Lung (tissue), 17 donors: ENCODE measurements at places on chromosomes 3 and 15. TPM values are rescaled to one million over a fixed set of nuclear protein-coding genes. Genes with fewer than 3 reads are reported as not detected.

The PLCD1 gene
- total RNA-seq = 55.3 TPM

DNA sequence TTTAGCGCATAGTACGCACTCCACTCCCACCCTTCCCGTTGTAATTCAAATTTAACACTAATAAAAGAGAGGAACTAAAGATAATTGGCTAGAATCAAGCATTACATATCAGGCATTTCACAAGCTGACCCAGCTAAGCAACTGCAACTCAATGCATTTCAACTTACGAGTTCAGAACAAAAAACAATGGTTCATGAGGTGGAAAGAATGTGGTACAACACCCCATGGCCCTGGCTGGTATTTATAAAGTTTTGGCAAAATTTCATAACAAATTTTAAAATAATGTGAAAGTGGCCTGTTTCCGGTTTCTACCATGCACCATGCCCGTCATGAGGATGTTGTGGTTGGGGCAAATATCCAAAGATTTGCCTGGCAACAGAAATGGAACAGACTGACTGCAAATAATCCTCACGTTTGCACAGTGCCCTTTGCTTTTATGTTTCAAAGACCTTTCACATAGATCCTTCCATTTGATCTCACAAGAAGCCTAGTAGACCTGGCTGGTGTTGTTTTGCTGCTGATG lies 455.3 kb upstream of the NR2F2 start:
- H3K4me1 ChIP-seq = no peaks in the 10 kb centered on the region
- DNase-seq = peak; percentile 35
- no peak overlapping the region for H3K4me3 ChIP-seq
- H3K36me3 ChIP-seq = no peaks in the 10 kb centered on the region

DNA sequence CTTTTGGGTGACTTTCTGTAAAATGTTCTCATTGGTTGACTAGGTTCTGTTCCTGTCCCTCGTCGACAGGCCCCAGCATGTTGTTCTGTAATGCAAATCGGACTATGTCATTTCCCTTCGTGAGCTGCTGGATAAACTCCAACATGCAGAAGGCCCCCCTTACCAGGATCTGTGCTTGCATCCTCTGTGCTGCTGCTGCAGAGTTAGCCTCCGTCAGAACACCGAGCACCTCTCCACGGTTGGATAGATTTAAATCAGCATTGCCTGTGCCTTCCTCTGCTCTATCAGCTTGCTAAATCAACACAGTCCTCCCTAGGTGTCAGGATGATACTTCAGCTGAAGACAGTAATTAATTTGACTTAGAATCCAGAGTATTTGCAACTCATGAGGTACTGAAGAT lies 12.7 kb upstream of the MINDY4B start:
- no peaks in the 10 kb centered on the region for H3K36me3 ChIP-seq
- no peak overlapping the region for H3K27ac ChIP-seq
- H3K4me1 ChIP-seq = no peaks in the 10 kb centered on the region
- DNase-seq = no peak
- no peak overlapping the region for H3K4me3 ChIP-seq

The LIPC gene
- total RNA-seq = 0.55 TPM

DNA sequence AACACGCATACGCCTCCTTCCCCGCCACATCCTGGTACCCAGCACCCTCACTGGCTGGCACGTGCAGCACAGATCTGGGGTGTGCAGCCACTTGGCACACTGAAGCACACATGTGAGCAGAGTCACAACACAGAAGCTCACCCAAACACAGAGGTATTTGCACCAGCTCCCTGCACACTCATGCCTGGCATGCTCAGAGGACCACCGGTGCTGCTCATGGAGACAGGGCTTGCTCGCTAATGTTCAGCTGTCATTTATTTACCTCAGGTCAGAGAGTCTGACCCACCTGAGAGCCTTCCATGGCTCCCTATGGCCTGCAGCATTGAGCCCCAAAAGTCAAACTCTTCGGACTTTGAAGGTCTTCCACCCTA lies 70.4 kb downstream of the ADAMTS7 start:
- H3K27ac ChIP-seq = no peak overlapping the region
- H3K4me3 ChIP-seq = no peak overlapping the region
- no peaks in the 10 kb centered on the region for H3K27me3 ChIP-seq
- H3K4me1 ChIP-seq = no peaks in the 10 kb centered on the region
- no peaks in the 10 kb centered on the region for H3K36me3 ChIP-seq

The GOLGA8R gene
- 9.8 TPM for total RNA-seq

- H3K4me1 ChIP-seq = no peaks in the 10 kb centered on the region
- H3K27me3 ChIP-seq = no peaks in the 10 kb centered on the region
- peaks cover 14% of the 10 kb centered on the region for H3K36me3 ChIP-seq
- H3K4me3 ChIP-seq = no peak overlapping the region
- DNase-seq = no peak
Observed at GRCh38 chr15:74458473-74458872, 2.5 kb downstream of the UBL7 start.

The OXTR gene
- total RNA-seq = 2.6 TPM
